Activated naive CD4-positive, alpha-beta T cell treated with anti-CD3 and anti-CD28 coated beads, Interleukin-2, amount 50 U/mL, for 72 hours (primary cell): ENCODE measurements at places on chromosomes 3 and 15. TPM values are rescaled to one million over a fixed set of nuclear protein-coding genes. Genes with fewer than 3 reads are reported as not detected.

- no peak for DNase-seq
Measured at GRCh38 chr3:195542316-195542697, 818 bp downstream of the PPP1R2 start.

DNA sequence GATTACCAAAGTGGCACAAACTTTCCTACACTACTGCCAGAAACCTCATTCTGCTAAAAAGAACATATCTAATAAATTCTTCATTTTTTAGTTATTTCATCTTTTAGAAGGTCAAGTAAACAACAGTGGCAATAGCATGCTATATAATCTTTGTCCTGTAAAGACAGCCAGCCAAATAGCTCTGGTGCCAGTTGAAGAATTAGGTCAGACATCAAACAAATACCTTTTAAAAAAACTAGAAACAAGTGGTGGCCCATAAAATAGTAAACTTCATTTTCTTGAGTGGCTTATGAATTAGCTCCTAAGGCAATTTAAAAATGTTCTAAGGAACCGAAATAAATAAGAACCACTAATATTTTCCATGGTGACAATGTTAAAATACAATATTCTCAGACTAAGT, 19.5 kb downstream of the CCDC14 start:
- DNase-seq: no peak

DNA sequence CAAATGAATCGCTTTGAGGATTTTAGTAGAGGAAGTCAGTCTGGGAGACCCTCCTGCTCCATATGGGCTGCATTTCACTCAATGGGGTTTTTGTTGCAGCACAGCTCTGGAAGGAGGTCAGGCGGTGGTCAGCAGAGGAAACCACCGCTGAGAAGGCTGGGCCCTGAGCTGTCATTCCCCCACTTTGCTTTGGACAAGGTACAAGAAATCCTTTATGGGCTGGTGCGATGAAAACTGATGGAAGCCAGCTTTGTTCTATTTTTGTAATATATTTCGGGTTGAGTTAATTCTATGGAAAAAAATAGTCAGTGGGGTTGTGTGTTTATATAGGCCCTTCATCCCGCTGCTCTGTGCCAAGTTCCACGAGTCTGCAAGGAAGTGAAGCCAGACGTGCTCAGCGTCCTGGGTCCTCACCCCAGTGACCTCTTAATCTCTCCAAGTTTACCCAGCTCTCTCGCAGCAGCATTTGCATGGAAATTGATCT, 157.1 kb upstream of the TMC3 start:
- no peak for DNase-seq

Gene CGNL1
- not detected for total RNA-seq

- no peak for DNase-seq
Measured at GRCh38 chr3:156460206-156460611, 94.7 kb downstream of the SSR3 start.

DNA sequence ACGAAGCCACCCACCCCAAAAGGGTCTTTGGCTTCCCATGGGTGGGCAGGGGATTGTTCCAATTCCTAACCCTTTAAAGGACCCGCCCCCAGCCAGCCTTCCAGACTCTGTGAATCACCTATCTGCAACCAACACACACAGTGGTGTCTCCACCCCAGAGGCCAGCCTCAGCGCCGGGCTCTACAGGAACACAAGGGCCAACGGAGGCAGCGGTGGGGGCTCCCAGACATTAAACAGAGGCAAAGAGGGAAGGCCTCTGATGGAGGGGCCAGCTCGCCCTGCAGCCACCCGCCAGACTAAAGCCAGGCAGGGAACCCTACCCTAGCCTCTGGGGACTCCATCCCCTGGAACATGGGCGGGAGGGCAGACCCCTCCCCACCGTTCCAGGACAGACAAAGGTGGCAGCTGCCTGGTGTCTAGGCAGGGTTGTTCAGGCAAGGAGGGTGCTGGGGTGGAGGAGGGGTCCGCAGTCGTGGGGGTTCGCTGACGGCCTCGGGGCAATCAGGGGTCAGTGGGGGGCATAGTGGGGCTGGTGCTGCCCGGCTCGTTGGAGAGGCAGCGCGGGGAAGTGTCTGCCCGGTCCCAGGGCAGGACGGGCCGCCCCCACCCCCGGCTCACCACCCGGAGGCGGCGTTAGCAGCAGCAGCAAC, 448 bp downstream of the SHISA5 start:
- DNase-seq: no peak

DNA sequence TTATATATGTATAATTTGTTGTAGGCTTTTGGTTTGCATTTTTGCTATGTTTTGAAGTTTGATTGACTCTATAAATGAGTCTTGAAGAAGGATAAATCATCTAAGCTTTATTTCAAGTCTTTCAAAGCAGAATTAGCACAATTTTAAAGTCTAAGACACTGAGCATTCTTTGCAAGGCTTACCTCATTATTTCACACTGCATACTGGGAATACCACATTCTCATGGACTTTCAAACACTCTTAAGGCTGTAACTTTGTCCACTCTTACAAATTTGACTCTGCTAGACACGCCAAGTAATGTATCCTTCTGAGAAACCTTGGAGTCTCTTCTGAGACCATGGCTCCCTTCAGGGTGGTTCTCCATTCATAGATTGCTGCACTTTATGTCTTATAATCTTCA, 281.3 kb upstream of the COL8A1 start:
- no peak for DNase-seq

DNA sequence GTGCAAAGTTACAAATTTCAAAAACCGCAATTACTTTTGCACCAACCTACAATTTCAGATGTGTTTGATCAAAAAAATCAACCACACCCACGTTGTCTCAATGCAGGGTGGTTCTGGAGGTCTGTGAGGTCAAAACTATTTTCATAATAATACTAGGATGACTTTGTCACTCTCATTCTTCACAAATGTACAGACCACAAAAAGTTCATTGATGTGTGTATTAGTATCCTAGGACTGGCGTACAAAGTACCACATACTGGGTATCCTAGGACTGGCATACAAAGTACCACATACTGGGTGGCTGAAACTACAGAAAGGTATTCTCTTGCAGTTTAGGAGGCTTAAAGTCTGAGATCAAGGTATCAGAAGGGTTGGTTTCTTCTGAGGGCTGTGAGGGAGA, 13.0 kb downstream of the SUCLG2 start:
- DNase-seq: no peak

DNA sequence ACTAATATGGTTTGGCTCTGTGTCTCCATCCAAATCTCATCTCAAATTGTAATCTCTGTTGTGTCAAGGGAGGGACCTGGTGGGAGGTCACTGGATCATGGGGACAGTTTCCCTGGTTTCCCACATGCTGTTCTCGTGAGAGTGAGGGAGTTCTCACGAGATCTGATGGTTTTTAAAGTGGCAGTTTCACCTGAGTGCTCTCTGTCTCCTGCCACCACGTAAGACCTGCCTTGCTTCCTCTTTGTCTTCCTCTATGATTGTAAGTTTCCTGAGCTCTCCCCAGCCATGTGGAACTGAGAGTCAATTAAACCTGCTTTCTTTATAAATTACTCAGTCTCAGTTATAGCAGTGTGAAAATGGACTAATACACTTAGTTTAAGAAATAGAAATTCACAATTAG, 228.9 kb downstream of the CD47 start:
- no peak for DNase-seq

- DNase-seq: no peak
Measured at GRCh38 chr15:70375006-70375431, 277.3 kb upstream of the TLE3 start.

- no peak for DNase-seq
Measured at GRCh38 chr3:120764206-120764605, 21.7 kb downstream of the GTF2E1 start.

GRCh38 chr15:101712078-101712477, 12.2 kb downstream of the TARS3 start:
- DNase-seq: no peak

GRCh38 chr3:38046027-38046426, 7.0 kb downstream of the DLEC1 start:
- no peak for DNase-seq
